ENCODE measurements at places on chromosomes 4 and X. TPM values are rescaled to one million over a fixed set of nuclear protein-coding genes. Genes with fewer than 3 reads are reported as not detected.

Gene SH2D1A
- 30.4 TPM for total RNA-seq

Gene CT83
- total RNA-seq = not detected

Gene SPANXN3
- total RNA-seq = not detected

Gene H2AZ1
- 384 TPM for total RNA-seq

Gene CXCL1
- total RNA-seq = not detected

Gene HELT
- not detected for total RNA-seq

Gene LINC00632
- 20.7 TPM for total RNA-seq

Gene FAM47A
- total RNA-seq = not detected

Gene RAB9A
- 8.1 TPM for total RNA-seq

Gene GLRA2
- not detected for total RNA-seq

Gene NEUROG2
- not detected for total RNA-seq

Gene TEX13B
- total RNA-seq = not detected

Gene SHOX
- not detected for total RNA-seq

Gene MAGEB17
- total RNA-seq = not detected

Gene GRIA3
- total RNA-seq = not detected

Gene DRD5
- not detected for total RNA-seq

Gene PRKX
- total RNA-seq = 166 TPM

Gene ADGRG4
- total RNA-seq = not detected

Gene HOPX
- total RNA-seq = 41.4 TPM

Gene ZDHHC15
- total RNA-seq = 0.13 TPM

Measured in activated naive CD4-positive, alpha-beta T cell treated with anti-CD3 and anti-CD28 coated beads, Interleukin-2, amount 10 ng/mL, durations not matched to agents 5 hours and 36 hours (primary cell).